ENCODE measurements at places on chromosomes 7 and 10. TPM values are rescaled to one million over a fixed set of nuclear protein-coding genes. Genes with fewer than 3 reads are reported as not detected.
A peak's percentile ranks its signal among the peaks of the same experiment; 100 is the strongest.

- DNase-seq: no peak
- no peaks in the 10 kb centered on the region for H3K27me3 ChIP-seq
- H3K4me1 ChIP-seq: no peaks in the 10 kb centered on the region
- no peak overlapping the region for H3K27ac ChIP-seq
Measured at GRCh38 chr7:125383324-125383723, 453.7 kb upstream of the POT1 start.

- H3K27me3 ChIP-seq: no peaks in the 10 kb centered on the region
- no peak overlapping the region for H3K4me3 ChIP-seq
- H3K36me3 ChIP-seq: peaks cover 58% of the 10 kb centered on the region
- H3K4me1 ChIP-seq: peaks cover 17% of the 10 kb centered on the region
- peak; percentile 60 for DNase-seq
Measured at GRCh38 chr7:44964384-44964830, 14.4 kb downstream of the MYO1G start.

DNA sequence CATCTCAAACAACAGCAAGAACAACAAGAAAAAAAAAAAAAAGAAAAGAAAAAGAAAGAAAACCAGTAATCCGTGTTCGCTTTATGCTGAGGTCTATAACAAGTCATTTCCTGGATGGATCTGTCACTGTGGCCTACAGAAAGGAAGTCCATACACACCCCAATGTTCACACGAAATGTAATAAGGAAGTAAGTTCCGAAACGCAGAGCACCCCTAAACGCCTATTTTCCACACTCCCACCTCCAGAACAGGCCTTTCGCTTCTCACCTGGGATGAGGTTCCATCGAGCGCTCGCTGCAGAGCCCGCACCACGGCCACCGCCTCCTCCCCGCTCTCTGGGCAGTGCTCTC is 735 bp downstream of the ZNF394 start:
- H3K36me3 ChIP-seq: peaks cover 44% of the 10 kb centered on the region
- H3K4me3 ChIP-seq: peak overlapping the region; percentile 99
- H3K4me1 ChIP-seq: peaks cover 24% of the 10 kb centered on the region

- no peak for DNase-seq
- H3K4me3 ChIP-seq: no peak overlapping the region
- no peaks in the 10 kb centered on the region for H3K4me1 ChIP-seq
- no peak overlapping the region for H3K27ac ChIP-seq
- no peaks in the 10 kb centered on the region for H3K36me3 ChIP-seq
Measured at GRCh38 chr10:10294881-10295529, 722.7 kb upstream of the CELF2 start.

- H3K4me1 ChIP-seq: peaks cover 22% of the 10 kb centered on the region
- H3K36me3 ChIP-seq: peaks cover 30% of the 10 kb centered on the region
- peak overlapping the region; percentile 97 for H3K27ac ChIP-seq
- DNase-seq: no peak
Measured at GRCh38 chr7:47979832-47980181, 392 bp upstream of the HUS1 start.

DNA sequence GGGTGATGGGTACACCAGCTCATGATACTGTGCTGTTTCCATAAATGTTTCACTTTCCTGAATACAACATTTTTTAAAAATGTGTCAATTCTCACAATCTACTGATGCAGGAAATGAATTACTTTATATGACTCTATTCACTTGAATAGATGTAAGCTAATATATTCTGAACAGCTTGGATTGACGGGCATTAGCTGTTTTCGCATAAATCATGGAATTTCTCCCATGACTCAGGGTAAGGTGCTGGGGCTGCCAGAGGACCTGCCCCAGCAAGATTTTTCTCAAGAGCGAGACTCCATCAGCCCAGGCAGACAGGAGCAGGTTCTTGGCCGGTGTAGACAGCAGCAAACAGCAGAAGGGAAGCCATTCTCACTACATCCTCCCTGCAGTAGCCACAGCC is 107.1 kb downstream of the PFKFB3 start:
- DNase-seq: no peak
- peaks cover 8% of the 10 kb centered on the region for H3K4me1 ChIP-seq
- no peak overlapping the region for H3K27ac ChIP-seq

DNA sequence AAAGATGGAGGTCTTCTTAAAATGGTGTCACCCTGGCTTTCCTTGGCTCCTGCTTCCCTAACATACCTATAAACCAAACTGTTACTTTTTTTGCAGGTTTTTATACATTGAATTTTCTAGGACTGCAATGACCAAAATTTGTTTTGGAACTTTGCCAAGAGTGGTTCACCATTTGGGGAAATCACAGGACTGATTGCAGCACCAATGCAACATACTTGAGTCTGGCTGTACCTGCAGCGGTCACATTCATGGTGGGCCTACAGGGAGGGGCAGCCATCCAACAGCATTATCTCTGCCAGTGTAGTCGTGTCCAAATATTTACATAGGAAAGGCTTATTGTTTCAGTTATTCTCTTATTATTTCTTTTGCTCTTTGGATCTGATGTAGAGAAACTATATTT is 69.0 kb downstream of the HACD1 start:
- H3K4me3 ChIP-seq: no peak overlapping the region
- DNase-seq: no peak
- H3K4me1 ChIP-seq: no peaks in the 10 kb centered on the region
- peaks cover 4% of the 10 kb centered on the region for H3K27me3 ChIP-seq

DNA sequence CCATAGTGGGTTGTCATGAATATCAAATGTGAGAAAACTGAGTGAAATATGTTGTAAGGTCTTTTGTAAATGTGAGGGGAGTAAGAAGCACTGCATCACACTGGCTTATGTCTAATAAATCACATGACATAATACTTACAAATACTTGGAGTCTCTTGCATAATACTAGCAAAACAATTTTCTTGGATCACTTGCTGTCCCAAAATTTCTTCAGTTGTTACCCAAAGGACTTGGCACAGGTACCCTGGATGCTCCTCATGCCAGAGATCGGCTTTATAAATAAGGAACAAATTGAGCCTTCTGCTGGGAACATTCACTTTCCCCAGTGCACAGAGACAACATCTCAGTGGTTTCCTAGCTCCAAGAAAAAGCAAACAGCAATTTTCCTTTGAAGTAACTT is 5.0 kb upstream of the LRIT2 start:
- no peaks in the 10 kb centered on the region for H3K36me3 ChIP-seq
- no peaks in the 10 kb centered on the region for H3K4me1 ChIP-seq
- H3K27ac ChIP-seq: no peak overlapping the region
- no peak for DNase-seq
- no peak overlapping the region for H3K4me3 ChIP-seq
- H3K27me3 ChIP-seq: peaks cover 27% of the 10 kb centered on the region

DNA sequence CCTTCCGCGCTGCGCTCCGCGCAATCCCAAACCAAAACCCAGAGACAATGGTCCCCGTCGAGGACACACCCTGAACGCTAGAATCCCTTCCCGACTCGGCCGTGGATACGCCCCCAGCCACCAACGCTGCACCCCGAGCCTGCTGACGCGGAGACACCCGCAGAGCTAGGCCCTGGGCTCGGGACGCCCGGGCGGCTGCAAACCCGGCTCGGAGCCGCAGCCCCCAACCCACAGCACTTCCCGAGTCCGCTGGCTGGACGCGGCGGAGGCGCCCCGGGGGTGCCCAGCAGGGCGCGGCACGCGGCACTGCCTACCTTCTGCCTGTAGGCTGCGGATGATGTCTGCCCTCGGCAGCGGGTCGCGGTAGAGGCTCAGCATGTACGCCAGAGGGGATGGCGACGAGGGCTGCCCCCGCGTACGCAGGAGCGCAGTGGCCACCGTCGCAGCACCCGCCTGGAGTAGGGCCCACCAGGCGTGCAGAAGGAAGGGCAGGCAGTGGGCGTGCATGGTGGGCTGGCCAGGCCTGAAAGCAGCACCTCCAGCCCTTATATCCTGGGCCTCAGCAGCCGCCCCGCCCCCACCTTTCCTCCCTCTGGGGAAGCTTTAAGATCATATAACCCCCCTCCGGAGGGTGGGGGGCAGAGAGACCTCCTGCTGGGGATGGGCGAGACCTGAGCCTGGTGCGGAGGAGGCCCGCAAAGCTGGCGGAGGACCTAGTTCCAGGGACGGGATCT is at the start of gene NODAL:
Gene NODAL, minus strand, starts transcription at position 521 of the 734 bp plus-strand sequence. Its CDS starts 14 bp downstream, at position 507.
- no peak within 1 kb of the TSS for H3K27ac ChIP-seq
- no peaks in the 10 kb centered on the region for H3K36me3 ChIP-seq
- peak within 1 kb of the TSS; percentile 53 for H3K4me3 ChIP-seq
- peak; percentile 20 for DNase-seq

GRCh38 chr10:117464176-117464575 is 78.4 kb upstream of the EMX2 start:
- no peaks in the 10 kb centered on the region for H3K27me3 ChIP-seq
- H3K36me3 ChIP-seq: no peaks in the 10 kb centered on the region
- no peak for DNase-seq
- H3K27ac ChIP-seq: no peak overlapping the region
- H3K4me3 ChIP-seq: no peak overlapping the region

DNA sequence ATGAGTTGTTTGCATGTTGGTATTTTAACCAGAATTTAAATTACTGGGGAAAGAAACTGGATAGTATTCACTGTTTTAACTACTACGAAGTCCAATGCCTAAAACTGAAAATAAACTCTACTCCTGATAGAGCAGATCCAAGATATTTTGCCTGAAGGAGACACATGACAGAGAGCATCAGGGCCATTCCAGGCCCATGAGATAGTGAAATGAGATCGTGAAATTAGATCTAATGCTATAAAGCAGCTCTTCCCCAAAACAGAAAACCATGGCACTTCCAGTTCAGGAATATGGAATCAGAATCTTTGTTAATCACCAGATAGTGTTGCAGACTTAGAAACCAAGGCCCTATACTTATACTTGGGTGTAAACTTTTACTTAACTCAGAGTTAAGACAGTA is 124.3 kb upstream of the CACNA2D1 start:
- H3K27me3 ChIP-seq: peaks cover 3% of the 10 kb centered on the region
- no peak for DNase-seq
- H3K4me3 ChIP-seq: no peak overlapping the region
- H3K27ac ChIP-seq: no peak overlapping the region
- H3K36me3 ChIP-seq: no peaks in the 10 kb centered on the region

- no peak overlapping the region for H3K27ac ChIP-seq
- H3K27me3 ChIP-seq: peaks cover 7% of the 10 kb centered on the region
Measured at GRCh38 chr10:114271075-114271778, 32.2 kb downstream of the VWA2 start.

DNA sequence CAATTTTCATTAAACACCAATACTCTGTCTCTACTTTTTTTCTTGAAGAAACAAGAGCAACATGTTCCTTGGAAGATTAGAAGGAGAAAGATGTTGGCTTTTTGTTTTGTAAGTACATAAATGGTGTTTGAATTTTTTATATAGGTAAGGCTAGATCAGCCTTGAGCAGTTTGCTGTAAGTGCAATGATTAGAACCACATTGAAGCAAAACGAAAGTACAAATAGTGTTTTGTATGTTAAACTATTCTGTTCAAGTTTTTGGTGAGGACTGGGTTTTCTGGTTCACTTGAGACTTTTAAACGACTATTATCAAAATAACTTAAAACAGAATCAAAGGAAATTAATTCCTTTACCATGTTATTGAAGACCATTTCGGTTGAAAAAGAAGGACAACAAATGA is 162.9 kb upstream of the NRP1 start:
- H3K4me1 ChIP-seq: no peaks in the 10 kb centered on the region
- no peak overlapping the region for H3K4me3 ChIP-seq
- no peak for DNase-seq

GRCh38 chr7:111212857-111213523 is 122.1 kb downstream of the LRRN3 start:
- H3K4me1 ChIP-seq: peaks cover 6% of the 10 kb centered on the region
- H3K36me3 ChIP-seq: peaks cover 13% of the 10 kb centered on the region
- H3K4me3 ChIP-seq: no peak overlapping the region
- H3K27ac ChIP-seq: no peak overlapping the region
- no peak for DNase-seq
- no peaks in the 10 kb centered on the region for H3K27me3 ChIP-seq

DNA sequence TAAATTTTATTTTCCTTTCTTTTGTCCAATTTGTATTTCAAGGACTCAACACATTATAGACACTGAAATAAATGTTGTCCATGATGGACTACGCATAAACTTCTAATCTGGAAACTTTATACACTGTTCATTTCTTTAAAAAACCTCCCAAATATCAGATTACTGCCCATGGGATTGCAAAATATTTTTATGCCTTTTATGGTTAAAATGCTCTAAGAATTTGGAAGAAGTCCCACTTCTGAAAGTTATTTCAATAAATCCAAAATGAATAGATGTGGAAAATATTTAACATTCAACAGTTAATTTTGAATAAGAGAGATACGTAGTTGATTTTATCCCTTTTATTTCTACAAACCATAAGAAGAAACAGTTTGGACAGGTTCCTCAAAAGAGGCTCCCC is 46.1 kb downstream of the CABCOCO1 start:
- H3K36me3 ChIP-seq: no peaks in the 10 kb centered on the region
- H3K4me3 ChIP-seq: no peak overlapping the region
- H3K27ac ChIP-seq: no peak overlapping the region

EBLN1 gene
- total RNA-seq: not detected

CHN2 gene
- total RNA-seq: 1.8 TPM

RAB18 gene
- 47.2 TPM for total RNA-seq

SUV39H2 gene
- total RNA-seq: 45.8 TPM

HOXA2 gene
- not detected for total RNA-seq

KCND2 gene
- total RNA-seq: not detected

FBXO24 gene
- 1.4 TPM for total RNA-seq

RBP3 gene
- total RNA-seq: not detected

AGMO gene
- total RNA-seq: not detected

HGF gene
- not detected for total RNA-seq

RET gene
- 0.13 TPM for total RNA-seq

ACSM6 gene
- not detected for total RNA-seq

KCNMA1 gene
- total RNA-seq: 0.18 TPM

TMEM213 gene
- not detected for total RNA-seq
